Camera-type eye (tissue), 1 donor: ENCODE measurements at places on chromosomes 16 and 17. TPM values are rescaled to one million over a fixed set of nuclear protein-coding genes. Genes with fewer than 3 reads are reported as not detected.

CACNG4 gene
- total RNA-seq = 11.9 TPM

FAM222B gene
- total RNA-seq = 17.9 TPM

FBXO39 gene
- 0.22 TPM for total RNA-seq

GAS2L2 gene
- total RNA-seq = 0.33 TPM

MYL4 gene
- 34.5 TPM for total RNA-seq

ADAP2 gene
- 5.5 TPM for total RNA-seq

CCDC154 gene
- 0.49 TPM for total RNA-seq
